Activated naive CD4-positive, alpha-beta T cell (primary cell): ENCODE measurements at places on chromosomes 5 and 9.

GRCh38 chr5:170343177-170343576, 45.6 kb upstream of the LCP2 start:
- no peak for DNase-seq

- DNase-seq = no peak
These were observed 21.5 kb upstream of the RALGPS1 start for GRCh38 chr9:126893079-126893478.

GRCh38 chr9:98185021-98185567, 7.3 kb downstream of the CORO2A start:
- no peak for DNase-seq

DNA sequence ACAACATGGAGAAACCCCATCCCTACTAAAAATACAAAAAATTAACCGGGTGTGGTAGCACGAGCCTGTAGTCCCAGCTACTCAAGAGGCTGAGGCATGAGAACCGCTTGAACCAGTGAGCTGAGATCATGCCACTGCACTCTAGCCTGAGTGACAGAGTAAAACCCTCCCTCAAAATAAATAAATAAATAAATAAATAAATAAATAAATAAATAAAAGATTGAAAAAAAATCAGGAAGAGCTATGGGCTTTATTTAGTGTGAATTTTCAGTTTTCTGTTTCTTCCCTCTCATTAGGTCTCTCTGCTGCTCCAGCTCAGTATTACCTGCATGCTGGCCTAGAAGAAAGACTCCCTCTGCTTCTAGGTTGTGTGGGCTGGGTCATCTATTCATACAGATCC, 47.8 kb upstream of the TRMT10B start:
- DNase-seq = no peak

- no peak for DNase-seq
These were observed 153.4 kb upstream of the ADRA1B start for GRCh38 chr5:159762921-159763320.

GRCh38 chr9:138066049-138066448, 188.5 kb downstream of the CACNA1B start:
- no peak for DNase-seq

GRCh38 chr5:79263-79662, 12.7 kb upstream of the PLEKHG4B start:
- DNase-seq = no peak

GRCh38 chr5:110460837-110461236, 265.6 kb downstream of the TMEM232 start:
- DNase-seq = no peak
